ENCODE measurements at places on chromosomes 5 and 9. TPM values are rescaled to one million over a fixed set of nuclear protein-coding genes. Genes with fewer than 3 reads are reported as not detected.

- DNase-seq, result peak; percentile 28
These were observed 253.1 kb downstream of the NPR3 start for GRCh38 chr5:32964261-32964660.

DNA sequence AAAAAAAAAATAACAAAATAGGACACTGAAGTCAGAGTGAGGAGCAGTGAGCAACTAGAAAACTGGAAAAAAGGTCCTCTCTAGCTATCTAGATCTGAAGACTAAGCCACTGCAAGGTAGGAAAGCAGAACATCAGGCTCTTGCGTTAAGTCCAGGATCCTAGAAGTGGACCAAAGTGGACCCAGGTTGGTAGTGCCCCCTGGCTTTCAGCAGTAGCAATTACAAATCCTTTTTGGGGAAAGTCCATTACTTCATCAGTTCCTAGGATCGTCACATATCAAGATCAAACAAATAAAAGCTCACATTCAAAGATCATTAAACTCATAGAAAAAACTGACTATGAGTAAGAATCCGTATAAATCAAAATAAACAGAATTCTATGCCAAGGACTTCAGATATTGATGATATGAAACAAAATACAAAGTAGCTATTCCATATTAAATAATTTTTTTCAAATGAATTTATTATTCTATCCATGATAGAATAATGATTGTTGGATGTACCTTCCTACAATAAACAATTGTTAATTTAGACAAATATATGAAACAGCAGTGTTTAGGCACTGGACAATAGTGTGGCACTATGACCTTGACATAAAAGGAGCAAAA, 6.5 kb upstream of the RICTOR start:
- DNase-seq, result peak; percentile 56

- no peak for DNase-seq
These were observed 29.6 kb upstream of the MLLT3 start for GRCh38 chr9:20651939-20652338.

DNA sequence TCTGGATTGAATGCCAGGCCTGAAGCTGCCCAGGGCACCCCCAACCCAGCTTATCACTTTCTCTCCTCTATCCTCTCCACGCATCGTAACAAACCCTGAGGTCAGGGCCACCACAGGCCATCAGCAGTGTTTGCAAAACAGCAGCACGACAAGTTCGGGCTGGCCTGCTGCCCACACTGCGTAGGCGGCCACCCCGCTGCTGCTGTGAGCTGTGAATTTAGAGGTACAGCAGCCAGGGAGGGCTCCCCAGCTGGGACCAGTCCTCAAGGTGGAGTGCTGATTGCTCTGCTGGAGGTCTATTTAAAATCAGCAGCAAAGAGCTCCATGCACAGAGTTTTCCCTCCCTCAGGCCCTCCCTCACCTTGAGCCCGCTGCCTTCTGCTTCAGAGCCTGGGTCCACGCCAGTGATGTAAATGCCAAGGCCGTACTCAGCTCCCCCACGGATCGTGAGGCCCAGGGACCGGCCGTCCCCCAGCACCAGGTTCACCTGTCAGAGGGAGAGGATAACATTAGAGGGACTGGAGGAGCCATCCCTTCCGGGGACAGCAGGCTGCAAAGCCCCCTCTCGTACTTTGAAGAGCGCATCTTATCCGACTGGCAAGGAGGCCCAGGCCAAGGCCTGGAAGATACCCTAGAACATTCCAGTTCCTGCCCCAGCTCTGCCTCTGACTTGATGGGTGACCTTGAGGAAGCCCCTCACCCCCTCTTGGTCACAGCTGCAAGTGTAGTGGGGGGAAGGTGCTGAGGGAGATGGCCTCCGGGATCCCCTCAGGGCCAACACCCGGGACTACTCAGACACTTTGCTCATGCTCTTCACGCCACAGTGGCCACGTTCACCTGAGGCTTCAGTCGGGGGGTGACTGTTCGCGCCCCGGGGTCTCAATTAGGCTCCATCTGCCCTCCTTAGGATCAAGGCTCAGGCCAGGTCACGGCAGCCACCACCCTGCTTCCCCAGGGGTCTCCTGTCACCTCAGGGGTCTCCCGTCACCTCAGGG, 39.1 kb downstream of the WHRN start:
- no peak for DNase-seq

DNA sequence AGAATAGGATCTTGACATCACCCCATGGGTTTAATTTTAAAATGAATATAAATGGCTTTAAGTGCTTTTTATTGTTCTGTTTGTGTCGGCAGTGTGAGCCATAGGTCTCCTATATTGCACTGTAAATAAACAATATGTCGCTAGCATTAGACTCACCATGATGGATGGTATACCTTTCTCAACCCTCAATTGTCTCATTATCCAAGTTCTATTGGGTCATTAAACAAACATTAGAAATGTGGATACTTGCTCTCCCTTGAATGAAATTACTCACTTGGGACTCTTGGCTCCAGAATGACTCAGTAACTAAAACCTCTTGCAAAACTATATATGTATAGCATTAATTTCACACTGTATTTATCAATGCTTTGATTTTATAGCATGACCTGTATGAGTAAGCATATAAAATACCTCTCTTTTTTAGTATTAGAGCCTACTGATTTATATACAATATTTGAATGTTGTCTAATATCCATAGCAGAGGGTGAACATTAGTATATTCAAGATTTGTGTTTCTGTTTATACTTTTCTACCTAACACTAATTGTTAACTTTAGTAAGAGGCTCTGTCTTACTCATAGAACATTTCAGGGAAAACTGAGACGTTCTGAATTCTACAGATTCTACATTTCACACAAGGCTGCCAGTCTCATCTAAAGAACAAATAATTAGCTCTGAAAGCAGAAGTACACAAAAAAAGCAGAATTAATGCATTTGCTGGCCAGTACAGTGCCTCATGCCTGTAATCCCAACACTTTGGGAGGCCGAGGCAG, 303.8 kb upstream of the PRR16 start:
- DNase-seq, result peak; percentile 72

DNA sequence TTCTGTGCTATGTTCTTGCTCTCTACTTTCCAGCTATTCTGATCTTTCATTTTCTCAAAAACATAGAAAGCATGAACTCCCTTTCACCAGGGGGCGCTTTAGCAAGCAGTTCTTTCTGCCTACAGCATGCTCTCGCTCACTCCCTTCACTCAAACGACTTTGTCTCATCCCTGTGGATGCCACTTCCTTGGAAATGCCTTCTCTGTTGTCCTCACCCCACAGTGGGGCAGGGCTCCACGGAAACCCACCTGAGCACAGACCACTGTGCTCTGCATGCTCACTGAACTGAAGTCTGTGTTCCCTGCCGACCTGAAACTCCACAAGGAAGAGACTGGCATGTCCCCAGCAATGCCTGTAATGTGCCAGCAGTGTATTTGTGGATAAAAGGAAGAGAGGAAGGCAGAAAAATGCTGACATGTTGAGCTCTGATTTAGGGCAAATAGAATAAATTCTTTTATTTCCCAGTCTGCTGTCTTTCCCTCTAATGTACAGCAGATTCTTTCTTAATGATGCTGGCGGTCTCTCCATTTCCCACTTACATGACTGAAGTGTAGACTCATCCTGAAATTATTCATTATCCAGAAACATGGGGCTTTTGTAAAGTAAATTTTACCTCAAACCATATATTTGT, 4.9 kb upstream of the ROR2 start:
- DNase-seq, result peak; percentile 86

DNA sequence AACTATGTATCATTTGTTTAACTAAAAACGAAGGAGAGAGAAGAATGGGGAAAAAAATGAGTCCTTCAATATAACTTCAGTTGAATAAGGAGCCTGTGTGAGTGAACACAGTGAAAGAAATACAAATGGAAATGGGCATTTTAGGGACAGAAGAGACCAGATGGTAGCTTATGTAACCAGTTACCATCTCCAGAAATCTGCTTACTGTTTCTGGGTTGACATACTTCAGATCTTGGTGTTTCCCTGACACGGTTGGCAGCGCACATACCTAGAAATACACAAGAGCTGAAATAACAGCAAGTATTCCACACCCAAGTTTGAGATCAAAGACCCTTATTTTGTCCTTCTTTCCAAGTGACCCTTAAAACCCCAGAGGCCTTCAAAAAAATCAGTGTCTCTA, 14.9 kb upstream of the GFRA3 start:
- no peak for DNase-seq

GRCh38 chr5:115439042-115439441, 105.5 kb downstream of the FEM1C start:
- no peak for DNase-seq

GRCh38 chr9:91312717-91313325, 48.9 kb downstream of the AUH start:
- DNase-seq, result peak; percentile 32

- DNase-seq, result no peak
These were observed 723.3 kb downstream of the CETN3 start for GRCh38 chr5:89686081-89686765.

- no peak for DNase-seq
These were observed 53.6 kb downstream of the SEMA4D start for GRCh38 chr9:89444274-89444673.

DNA sequence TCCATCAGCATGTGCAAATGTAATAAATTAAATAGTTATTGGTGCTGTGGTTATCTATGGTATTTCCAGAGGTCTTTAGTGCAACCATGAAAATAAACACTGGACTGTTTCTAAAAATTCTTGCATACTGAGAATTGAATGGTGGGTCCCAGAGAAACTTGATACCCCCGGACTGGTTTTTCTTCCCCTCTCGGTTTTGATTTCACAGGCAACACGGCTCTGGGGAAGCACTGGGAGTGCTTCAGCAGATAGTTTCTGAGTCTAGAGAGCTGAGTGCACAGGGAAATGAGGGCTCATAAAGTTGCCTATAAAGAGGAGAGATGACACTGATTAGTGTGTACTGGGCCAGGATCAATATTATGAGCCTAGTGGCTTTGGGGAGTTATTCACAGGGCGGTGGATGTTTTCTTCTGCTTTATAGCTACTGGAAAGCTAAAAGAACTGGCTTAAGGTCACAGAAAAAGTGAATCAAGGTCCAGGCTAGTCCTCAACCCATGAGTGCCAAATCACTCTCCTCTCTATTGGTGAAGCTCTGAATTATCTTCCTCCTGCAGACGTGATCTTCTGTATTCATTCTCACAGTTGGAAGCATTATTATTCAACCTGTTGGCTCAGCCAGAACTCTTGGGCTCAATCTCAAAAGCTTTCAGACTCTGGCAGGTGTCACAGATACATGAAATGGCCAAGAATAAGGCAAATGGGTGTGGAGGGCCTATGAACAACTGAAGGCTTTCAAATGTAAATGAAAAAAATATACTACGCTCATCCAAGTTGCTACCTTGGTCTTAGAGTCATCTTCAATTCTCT, 170.2 kb upstream of the HMHB1 start:
- DNase-seq, result peak; percentile 65

- DNase-seq, result no peak
These were observed 10.8 kb upstream of the IFNA2 start for GRCh38 chr9:21395778-21396717.

- no peak for DNase-seq
These were observed 17.0 kb downstream of the MARCHF3 start for GRCh38 chr5:127013407-127013806.

DNA sequence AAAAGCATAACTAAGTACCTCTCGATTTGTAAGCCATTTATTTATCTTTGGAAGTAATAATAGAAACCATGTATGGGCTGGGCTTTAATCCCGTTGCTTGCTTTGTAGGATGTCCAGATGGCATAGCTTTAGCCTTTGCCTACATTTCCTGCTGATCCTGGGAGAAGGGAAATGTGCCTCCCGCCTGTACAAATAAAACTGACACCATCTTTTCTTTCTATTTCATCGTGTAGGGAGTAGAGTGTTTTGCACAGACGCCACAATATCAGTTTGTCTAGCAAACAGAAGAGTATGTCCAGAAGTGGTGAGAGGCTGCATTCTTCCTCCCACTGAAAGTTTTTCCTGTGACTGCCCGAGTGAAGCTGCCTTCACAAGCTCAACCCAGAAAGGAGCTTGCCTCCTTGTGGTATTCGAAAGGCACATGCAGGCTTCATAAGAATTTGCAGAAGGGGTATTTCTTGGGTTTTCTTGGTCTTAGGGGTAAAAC, 24.7 kb upstream of the TJP2 start:
- DNase-seq, result peak; percentile 78

DNA sequence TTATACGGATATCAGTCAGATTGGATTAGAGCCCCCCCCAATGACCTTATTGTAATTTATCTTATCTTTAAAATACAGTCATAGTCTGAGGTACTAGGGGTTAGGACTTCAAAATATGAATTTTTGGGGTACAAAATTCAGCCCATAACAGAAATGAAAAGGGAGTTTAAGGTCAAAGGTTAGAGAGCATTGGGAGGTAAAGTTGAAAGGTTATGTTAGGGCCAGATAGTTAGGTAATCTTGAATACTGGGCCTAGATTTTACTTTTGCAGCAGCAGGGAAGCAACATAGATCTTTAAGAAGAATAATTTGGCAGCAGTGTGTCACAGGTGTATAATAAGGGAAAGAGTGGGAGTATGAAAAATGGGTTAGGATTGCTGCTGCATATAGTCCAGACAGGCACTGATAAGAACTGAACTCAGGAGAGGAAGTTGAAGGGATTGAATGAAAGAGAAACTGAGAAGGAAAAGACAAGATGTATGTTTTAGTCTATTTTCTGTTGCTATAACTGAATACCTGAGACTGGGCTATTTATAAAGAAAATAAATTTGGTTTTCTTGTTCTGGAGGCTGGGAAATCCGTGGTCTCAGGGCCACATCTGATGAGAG, 10.7 kb upstream of the GCNT4 start:
- DNase-seq, result no peak

GRCh38 chr9:11457825-11458790, 845.3 kb upstream of the PTPRD start:
- no peak for DNase-seq

GRCh38 chr5:132788990-132789886, 12.2 kb upstream of the SEPTIN8 start:
- no peak for DNase-seq

DNA sequence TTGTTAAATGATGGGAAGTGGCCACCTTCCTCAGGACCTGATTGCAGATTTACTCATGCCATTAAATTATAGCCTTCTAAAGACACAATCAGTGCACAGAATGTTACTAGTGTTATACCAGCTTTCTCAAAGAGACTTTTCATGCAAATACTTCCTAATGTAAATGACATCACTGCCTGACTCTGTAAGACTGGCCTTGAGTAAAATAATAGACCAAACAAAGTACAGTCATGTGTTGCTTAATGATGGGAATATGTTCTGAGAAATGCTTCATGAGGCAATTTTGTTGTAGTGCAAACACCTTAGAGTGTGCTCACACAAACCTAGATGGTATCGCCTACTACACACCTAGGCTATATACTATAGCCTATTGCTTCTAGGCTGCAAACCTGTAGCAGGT, 17.0 kb upstream of the C1QTNF3 start:
- no peak for DNase-seq

The DND1 gene
- 1.4 TPM for total RNA-seq

The FOXD4L6 gene
- total RNA-seq, result 0.18 TPM

The ADGRV1 gene
- 10.0 TPM for total RNA-seq

The WNT8A gene
- total RNA-seq, result not detected

The SHB gene
- total RNA-seq, result 54.5 TPM

The LHX6 gene
- total RNA-seq, result 0.53 TPM

The PCDHGB5 gene
- 1.1 TPM for total RNA-seq

The SLC36A1 gene
- 6.0 TPM for total RNA-seq

The NPR2 gene
- 24.6 TPM for total RNA-seq

The CCNI2 gene
- total RNA-seq, result 0.24 TPM

The MBLAC2 gene
- total RNA-seq, result 4.3 TPM

The HACD4 gene
- total RNA-seq, result 2.1 TPM

The PSD2 gene
- 0.25 TPM for total RNA-seq

The PRLR gene
- total RNA-seq, result 0.93 TPM

The OLFM1 gene
- 5.5 TPM for total RNA-seq

The SPINK7 gene
- not detected for total RNA-seq

The LVRN gene
- total RNA-seq, result 0.64 TPM

The DMRTA1 gene
- 6.1 TPM for total RNA-seq

The ATP6V0E1 gene
- 327 TPM for total RNA-seq
